ENCODE measurements at places on chromosomes 13 and 19.

GRCh38 chr13:110812869-110813645 is 99.6 kb downstream of the ING1 start:
- DNase-seq, result no peak

- no peak for DNase-seq
Observed at GRCh38 chr13:46595136-46595884, 42.3 kb downstream of the LRCH1 start.

DNA sequence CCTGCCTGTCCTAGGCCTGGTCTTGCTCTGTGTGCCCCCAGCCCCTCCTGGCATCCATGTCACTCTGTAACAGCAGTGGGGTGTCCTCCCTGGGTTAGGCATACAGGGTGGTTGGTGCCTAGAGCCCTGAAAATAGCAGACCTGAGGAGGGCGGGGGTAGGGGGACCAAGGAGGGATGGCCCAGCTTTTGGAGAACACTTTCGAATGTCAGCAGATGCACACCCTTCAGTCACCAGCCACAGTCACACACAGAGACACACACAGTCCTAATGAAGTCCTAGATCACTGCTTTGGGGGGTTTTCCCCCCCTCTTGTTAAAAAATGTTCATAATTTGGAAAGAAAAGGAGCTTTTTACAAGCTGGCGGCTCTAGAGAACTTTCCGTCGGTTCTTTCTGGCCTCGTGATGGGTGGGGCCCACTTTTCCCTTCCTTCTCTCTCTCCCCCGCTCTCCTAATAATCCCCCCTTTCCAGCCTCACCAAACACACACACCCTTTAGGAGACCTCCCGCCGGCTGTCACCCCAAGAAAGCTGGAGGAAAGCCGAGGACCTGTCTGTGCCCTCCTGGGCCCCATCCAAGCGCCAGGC is 47.9 kb downstream of the LYL1 start:
- DNase-seq, result no peak

- no peak for DNase-seq
Observed at GRCh38 chr19:38971672-38972071, 3.9 kb downstream of the FBXO17 start.

DNA sequence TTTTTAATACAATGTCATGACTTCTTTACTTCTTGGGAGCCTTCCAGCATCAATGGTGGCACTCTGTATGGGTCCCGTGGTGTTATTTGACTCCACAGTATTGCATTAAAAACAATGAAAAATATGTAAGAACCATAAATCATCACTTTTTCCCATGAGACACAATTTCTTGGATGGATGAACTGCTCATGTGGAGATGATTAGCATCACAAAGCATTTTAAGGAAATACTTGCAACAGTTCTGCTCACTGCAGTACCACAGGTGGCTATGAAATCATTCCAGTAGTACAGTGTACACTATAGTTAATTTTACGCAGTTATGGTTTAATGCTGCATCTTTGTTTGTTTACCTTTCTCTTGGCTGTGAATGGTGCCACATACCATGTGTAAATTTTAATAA is 37.2 kb upstream of the C1QTNF9B start:
- DNase-seq, result no peak

DNA sequence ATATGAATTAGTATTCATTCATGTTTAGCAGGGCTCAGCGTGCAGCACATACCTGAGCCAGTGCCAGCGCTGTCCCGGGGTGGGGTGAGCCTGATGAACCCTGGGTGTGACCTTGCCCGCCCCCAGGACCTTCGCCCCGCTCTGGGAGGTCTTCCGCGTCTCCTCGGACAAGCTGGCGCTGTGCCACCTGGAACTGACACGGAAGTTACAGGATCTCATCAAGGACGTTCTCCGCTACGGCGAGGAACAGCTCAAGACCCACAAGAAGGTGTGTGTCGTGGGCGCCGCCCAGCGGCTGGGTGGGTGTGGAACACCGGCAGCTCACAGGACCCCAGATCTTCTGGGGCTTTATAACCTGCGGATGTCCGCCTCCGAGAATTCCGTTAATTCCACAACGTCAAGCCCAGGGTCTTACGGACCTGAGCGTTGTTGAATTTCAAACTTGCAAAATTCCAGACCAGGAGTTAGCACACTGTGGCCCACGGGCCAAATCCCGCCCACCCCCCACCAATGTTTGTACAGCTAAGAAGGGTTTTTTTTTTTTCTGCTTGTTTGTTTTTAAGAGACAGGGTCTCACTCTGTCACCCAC is 15.4 kb downstream of the FCHO1 start:
- DNase-seq, result peak; percentile 86

DNA sequence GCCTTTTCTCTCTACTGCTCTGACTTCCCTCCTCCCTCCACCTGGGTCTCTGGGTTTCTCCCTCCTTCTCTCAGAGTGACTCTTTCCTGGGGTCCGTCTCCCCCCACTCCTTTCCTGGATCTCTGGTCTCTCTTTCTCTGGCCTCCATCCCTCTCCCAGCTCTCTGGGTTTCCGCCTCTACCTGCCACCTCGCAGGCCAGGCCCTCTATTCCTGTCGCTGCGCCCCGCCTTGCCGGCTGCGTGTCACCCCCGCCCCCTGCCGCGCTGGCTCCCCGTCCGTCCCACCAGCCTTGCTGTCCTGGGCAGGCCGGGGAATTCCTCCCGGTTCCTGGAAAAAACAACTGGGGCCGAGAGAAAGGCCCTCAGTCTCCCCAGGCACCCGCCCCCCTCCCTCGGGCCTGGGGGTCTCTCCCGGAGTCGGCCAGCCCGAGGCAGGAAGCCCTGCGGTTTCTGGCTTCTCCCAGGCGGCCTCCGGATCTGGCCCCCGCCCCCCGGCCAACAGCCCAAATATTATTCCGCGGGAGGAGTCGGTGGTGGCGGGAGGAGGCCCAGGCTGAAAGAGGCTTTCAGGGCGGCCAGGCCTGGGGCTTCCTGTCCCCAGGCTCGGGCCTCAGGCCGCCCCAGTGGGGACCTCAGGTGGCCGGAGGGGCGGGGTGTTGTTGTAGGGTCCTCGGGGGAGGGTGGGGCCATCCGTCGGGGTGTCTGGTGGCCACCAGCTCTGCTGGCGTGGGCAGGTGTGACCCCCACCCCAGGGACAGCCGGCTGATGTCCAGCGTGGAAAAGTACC is 9.3 kb downstream of the IRF2BP1 start:
- DNase-seq, result no peak

- no peak for DNase-seq
Observed at GRCh38 chr13:112859128-112859816, 109.7 kb upstream of the MCF2L start.

DNA sequence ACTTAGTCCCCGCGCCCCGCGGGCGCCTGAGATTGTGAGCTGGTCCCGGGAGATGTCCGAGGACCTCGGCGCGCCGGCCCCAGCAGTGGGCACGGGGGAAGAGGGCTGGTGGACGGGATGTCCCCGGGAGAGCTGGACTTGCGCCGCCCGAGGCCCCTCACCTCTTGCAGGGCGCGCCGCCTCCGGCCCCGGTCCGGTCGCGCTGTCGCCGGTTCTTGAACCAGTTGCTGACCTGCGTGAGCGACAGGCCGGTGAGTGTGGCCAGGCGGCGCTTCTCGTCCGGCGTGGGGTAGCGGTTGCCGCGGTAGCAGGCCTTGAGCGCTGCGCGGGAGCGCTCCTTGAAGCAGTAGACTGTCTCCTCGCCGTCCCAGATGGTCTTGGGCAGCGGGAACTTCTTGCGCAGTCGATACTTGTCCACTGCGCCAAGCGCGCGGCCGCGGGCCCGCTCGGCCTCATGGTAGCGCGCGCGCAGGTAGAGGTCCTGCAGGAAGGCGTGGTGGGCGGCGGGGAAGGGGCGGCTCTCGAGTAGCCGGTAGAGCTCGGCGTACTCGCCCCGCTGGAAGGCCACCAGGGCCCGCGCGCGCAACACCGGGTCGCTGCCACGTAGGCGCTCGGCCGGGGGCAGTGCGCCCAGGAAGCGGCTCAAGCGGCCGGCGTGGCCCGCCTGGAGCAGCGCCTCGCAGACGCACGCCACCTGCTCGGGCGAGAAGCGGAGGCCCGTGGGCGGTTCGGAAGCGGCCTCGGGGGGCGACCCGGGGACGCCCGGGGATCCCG is 984 bp downstream of the SIX5 start:
- DNase-seq, result peak; percentile 86

DNA sequence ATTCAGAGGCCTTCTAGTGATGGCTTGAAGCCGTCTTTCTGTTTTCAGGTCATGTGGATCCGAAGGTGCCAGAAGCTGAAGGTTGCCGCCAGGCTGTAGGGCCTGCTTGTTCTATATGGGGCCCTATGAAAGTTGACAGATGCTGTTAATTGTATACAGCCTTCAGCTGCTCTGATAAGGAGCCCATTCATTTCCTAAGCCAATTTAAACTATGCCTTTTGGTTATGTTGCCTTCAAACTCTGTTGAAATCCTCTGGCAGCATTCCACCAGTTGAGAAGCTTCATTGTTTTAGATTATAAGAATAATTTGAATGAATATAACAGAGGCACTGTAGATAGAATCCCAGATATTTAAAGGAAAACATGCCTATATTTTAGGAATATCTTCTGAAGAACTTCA is 34.4 kb downstream of the RAP2A start:
- DNase-seq, result no peak

All from RWPE2 (cell line).